ENCODE measurements at places on chromosomes 1 and 21. TPM values are rescaled to one million over a fixed set of nuclear protein-coding genes. Genes with fewer than 3 reads are reported as not detected.

- H3K36me3 ChIP-seq = no peaks in the 10 kb centered on the region
- H3K27ac ChIP-seq = no peak overlapping the region
- no peaks in the 10 kb centered on the region for H3K4me1 ChIP-seq
These were observed 20.4 kb downstream of the ODF2L start for GRCh38 chr1:86375688-86376087.

GRCh38 chr21:33684923-33685560, 42.7 kb downstream of the ITSN1 start:
- peaks cover 71% of the 10 kb centered on the region for H3K4me1 ChIP-seq
- DNase-seq = no peak
- no peak overlapping the region for H3K27ac ChIP-seq
- no peaks in the 10 kb centered on the region for H3K36me3 ChIP-seq
- no peak overlapping the region for H3K4me3 ChIP-seq

DNA sequence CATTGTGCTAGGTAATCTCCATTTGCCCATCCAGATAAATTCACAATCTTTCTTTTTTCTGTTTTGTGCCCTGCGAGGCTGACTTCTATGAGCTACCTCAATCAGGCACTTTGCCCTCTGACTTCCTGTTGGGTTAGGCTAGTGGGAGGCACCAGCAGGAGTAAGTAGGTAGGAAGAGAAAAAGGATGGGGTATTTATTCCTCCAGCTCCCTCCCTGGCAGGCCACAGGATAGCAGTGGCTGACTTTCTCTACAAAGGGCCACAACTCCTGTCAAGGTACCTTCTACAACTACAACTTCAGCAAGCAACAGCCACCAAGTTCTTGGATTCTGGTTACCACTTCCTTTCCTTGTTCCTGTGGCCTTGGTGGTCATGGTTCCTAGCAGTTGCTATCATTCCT, 18.8 kb upstream of the GORAB start:
- no peak for DNase-seq
- no peaks in the 10 kb centered on the region for H3K36me3 ChIP-seq
- H3K27me3 ChIP-seq = no peaks in the 10 kb centered on the region

DNA sequence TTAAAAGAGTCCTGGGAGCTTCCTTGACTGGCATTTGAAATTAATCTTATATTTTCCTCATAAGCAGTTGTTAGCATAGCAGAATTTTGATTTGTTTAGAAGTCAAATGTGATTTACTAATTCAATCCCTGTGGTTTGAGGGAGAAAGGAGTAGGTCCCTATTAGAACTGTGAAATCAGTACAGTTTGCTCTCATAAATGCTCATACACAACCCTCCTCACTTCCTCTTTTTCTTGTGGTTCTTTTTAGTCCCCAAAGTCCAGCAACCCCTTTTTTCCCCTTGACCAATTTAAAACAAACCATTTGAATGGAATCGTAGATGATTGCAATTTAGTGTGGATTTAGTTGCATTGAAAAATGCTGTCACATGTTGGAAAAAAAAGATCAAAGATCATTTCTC, 9.2 kb upstream of the IFI44 start:
- H3K36me3 ChIP-seq = no peaks in the 10 kb centered on the region
- no peaks in the 10 kb centered on the region for H3K27me3 ChIP-seq
- H3K27ac ChIP-seq = no peak overlapping the region

GRCh38 chr1:21794656-21795055, 11.7 kb upstream of the USP48 start:
- no peak overlapping the region for H3K27ac ChIP-seq
- H3K4me1 ChIP-seq = no peaks in the 10 kb centered on the region
- no peaks in the 10 kb centered on the region for H3K36me3 ChIP-seq
- DNase-seq = no peak
- no peak overlapping the region for H3K4me3 ChIP-seq

DNA sequence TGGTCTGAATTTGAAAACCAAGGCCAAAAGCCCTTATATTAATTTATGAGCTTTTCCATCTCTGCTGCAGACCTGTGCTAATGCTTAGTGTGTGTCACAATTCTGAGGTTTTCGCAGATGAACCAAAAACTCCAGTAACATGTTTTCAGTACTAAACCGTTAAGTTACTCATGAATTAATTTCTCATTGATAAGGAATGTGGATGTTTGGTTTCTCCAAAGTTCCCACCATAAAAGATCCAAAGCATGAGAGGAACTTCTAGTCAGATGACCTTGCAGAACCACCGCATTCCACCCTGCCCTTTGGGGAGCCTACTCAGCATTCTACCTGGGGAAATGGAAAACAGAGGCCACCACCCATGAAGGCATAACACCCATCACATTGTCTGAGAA, 7.5 kb upstream of the LEPR start:
- H3K27me3 ChIP-seq = no peaks in the 10 kb centered on the region
- no peak overlapping the region for H3K4me3 ChIP-seq
- no peak for DNase-seq
- no peak overlapping the region for H3K27ac ChIP-seq

DNA sequence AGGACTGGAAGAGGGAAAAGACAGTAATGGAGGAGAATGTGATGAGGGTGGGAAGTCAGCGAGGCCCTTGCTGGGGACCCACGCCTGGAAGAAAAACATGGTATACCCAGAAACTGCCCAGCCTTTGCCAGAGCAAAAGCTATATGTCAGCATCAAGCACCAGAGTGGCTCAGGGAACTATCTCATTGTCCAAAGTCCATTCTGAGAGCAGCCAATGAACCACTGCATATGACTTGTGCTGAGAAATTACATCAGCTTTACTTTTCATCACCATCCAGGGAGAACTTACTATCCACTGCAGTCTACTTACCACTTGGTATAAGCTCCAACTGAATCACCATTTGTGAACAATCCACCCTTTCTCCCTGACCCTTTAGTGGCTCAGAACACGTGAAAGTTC, 148.1 kb downstream of the TTLL7 start:
- no peak overlapping the region for H3K27ac ChIP-seq
- no peak for DNase-seq
- H3K36me3 ChIP-seq = no peaks in the 10 kb centered on the region
- H3K27me3 ChIP-seq = no peaks in the 10 kb centered on the region

DNA sequence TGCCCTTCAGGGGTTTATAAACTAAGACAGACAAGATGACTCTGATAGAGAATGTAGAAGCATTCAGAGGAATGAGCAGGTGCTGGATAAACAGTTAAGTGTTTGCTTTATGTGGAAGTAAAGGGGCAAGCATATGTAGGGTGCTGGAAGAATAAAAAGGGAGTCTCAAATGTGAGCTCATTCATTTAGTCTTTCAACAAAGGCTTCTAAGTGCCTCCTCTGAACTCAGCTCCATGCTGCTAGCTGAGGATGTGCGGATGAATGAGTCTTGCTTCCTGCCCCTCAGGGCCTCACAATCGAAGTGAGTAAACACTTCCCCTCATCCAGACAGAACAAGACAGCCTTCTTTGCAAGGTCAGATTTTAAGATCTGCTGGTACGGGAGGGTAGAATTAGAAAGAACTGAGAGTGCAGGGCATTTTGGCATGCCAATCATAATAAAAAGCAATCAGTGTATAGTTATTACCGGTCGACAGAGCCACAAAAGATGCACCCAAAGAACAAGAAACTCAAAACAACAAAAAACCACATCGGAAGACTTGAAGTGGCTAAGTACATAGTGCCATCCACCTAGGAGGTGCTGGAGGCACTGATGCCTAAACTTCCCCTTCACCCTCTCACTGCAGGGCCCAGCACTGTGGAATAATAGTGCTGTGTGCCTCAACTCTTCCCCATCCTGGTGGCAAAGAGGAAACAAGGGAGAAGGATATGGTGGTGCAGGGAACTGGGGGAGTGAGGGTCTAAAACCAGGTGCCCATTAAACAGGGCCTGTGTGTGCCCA, 69.8 kb downstream of the TNR start:
- H3K27ac ChIP-seq = no peak overlapping the region
- DNase-seq = no peak
- no peak overlapping the region for H3K4me3 ChIP-seq
- no peaks in the 10 kb centered on the region for H3K4me1 ChIP-seq
- H3K27me3 ChIP-seq = no peaks in the 10 kb centered on the region

DNA sequence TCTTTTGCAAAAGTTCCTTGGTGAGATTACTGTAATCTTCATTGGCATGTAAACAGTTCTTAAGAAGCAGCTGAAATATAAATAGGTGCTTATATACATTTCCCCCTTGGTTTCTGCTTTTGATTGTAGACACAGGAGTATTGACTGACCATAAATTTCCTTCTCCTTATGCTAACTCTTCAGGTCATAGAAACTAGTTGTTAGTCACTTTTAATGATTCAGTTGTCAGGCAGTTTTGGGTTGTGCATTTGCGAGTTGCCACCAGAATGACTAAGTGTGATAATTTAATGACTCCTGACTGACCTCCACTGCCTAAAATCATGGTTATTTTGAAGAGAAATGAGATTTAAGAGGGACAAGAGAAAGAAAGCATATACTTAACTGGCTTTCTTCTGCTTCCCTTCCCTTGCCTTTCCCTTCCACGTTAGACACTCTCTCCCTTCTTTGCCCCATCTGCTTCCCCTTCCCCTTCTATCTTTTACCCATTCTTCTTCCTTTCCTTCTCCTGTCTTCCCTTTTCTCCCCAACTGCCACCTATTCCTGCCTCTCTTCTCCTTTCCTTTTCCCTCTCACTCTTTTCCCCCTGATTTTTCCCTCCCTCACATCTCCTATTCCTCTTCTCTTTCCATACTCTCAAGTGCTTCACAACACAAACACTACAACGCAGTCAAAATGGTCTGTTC, 12.3 kb downstream of the ZMPSTE24 start:
- H3K4me1 ChIP-seq = peaks cover 4% of the 10 kb centered on the region
- no peak overlapping the region for H3K27ac ChIP-seq
- no peaks in the 10 kb centered on the region for H3K36me3 ChIP-seq
- H3K27me3 ChIP-seq = no peaks in the 10 kb centered on the region

Gene LCE3B
- not detected for total RNA-seq

Gene FABP3
- total RNA-seq = 16.7 TPM

Gene FAM110D
- 4.2 TPM for total RNA-seq

Gene TSNAX
- total RNA-seq = 20.4 TPM

Gene ITGB3BP
- 11.8 TPM for total RNA-seq

Gene VWA5B1
- total RNA-seq = not detected

Gene GFI1
- total RNA-seq = 3.9 TPM

Gene S100A7
- total RNA-seq = 36.6 TPM

Gene NCSTN
- total RNA-seq = 50.6 TPM

Gene TENT5C
- total RNA-seq = 4.2 TPM

Gene TEX38
- not detected for total RNA-seq

Measured in vagina (tissue), 2 donors.